ENCODE measurements at places on chromosomes 2 and 18. TPM values are rescaled to one million over a fixed set of nuclear protein-coding genes. Genes with fewer than 3 reads are reported as not detected.

- no peak for DNase-seq
Observed at GRCh38 chr2:166417669-166418068, 41.9 kb upstream of the SCN9A start.

Gene LTBP1
- polyA plus RNA-seq, result 7.3 TPM

- DNase-seq, result no peak
Observed at GRCh38 chr18:55219823-55220222, 260.6 kb upstream of the CCDC68 start.

DNA sequence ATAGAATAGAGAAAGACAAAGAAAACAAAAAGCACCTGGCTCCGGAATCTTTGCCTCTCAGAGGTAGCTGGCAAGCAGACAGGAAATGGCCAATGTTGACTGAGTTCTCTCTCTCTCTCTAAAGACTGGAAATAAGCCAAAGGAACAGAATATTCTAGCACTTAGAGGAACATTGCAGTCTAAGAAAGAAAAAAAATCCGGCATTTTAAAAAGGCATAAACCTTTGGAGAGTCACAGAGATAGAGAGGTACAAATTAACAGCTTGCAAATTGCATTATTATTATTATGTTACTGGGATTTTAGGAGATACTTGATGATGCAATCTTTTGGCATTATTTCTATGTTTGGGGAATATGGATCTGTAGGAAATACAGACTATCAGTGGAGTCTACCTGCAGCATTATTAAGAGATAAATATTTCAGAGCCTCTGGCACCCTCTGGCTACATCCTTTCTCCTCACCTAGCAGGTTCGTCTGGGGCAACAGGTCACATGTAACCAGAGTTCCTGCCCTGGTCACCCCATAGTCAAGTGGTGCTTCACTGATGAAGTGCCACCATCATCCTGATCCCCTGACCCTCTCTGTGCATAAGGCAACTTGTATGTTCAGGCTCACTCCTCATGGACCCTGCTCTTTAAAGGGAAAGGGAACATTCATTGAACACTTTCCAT, 318.9 kb upstream of the ACVR2A start:
- no peak for DNase-seq

GRCh38 chr2:141311430-141311829, 819.4 kb downstream of the LRP1B start:
- no peak for DNase-seq

- DNase-seq, result no peak
Observed at GRCh38 chr2:64207573-64207972, 63.4 kb upstream of the PELI1 start.

DNA sequence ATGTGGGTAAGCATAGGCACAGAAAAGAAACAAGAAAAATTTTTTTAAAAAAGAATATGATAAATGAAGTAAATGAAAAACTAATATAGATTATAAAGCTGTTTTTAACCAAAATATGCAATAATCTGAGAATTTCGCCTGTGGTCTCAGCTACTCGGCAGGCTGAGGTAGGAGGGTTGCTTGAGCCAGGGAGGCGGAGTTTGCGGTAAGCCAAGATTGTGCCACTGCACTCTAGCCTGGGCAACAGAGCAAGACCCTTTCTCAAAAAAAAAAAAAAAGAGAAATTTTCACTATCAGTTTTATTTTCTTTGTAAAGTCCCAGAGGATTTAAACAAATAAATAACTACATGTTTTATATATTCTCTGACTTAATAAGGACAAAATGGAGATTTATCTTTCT, 47.3 kb downstream of the DHX57 start:
- DNase-seq, result no peak

GRCh38 chr2:126754240-126755004, 98.5 kb downstream of the GYPC start:
- DNase-seq, result no peak

DNA sequence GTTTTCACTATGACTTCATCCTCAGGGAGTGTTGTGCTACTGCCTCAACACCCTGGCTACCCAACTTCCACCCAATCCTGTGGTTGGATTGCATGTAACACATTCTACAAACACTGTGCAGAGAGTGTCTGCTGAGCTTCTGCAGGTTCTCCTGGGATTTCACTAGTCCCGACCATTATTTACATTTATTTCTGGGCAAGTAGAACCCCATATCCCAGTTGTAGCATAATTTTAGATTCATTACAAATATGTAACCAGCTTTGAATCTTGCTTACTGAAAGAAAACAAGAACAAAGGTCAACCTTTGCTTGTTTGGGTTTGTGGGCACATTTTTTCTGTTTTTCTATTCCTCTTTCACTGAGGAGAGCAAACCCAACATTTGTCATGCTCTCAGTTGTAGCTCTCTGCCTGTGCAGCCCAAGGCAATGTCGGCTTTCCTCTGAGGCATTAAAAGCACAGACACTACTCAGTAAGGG, 2036.1 kb upstream of the LRRTM1 start:
- no peak for DNase-seq

DNA sequence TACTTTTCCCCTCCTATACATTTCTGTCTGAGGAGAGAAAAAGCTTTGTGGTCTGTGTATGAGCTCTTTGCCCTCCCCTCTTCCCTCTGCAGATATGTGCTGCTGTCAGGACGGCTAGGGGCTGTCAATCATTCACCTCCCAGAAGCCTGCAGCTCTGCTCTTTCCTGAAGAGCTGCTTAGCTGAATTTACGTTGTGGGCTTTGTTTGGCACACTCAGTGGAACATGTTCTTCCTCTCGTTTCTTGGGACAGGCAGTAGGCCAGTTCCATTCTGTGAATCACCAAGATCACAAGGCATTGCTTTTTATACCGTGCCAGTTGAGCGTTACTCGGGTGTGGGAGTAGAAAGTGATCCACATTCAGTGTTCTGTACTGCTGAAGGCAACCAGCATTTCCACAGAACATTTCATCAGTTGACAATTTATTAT, 136.7 kb downstream of the LAMA3 start:
- DNase-seq, result peak; percentile 51

Gene EVA1A
- 0.76 TPM for polyA plus RNA-seq

Gene CAVIN2
- 25.5 TPM for polyA plus RNA-seq

Gene ASB18
- polyA plus RNA-seq, result 0.04 TPM

DNA sequence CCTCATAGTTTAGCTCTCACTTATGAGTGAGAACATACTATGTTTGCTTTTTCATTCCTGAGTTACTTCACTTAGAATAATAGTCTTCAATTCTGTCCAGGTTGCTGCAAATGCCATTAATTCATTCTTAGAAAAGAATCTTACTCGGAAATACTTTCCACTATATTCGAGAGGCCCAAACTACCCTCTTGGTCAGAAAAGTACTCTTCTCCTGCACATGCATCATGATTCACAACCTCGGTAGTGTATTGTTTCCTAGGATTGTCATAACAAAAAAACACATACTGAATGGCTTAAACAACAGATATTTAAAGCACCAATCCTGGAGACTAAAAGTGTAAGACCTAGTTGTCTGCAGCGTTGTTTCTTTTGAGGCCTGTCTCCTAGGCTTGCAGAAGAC, 364.0 kb upstream of the SLC14A2 start:
- DNase-seq, result no peak

Gene CHRND
- polyA plus RNA-seq, result 6.5 TPM

Gene CTLA4
- polyA plus RNA-seq, result not detected

GRCh38 chr18:36089001-36089400, 21.6 kb upstream of the RPRD1A start:
- DNase-seq, result no peak

GRCh38 chr2:144225076-144225475, 294.8 kb downstream of the ZEB2 start:
- DNase-seq, result no peak

- no peak for DNase-seq
Observed at GRCh38 chr18:51988277-51988676, 351.7 kb upstream of the DCC start.

Gene GAL3ST2
- not detected for polyA plus RNA-seq

Gene RAX
- not detected for polyA plus RNA-seq

GRCh38 chr2:199705538-199705937, 145.5 kb downstream of the FTCDNL1 start:
- DNase-seq, result no peak

Gene ABCG8
- polyA plus RNA-seq, result 0.05 TPM

Gene RND3
- 9.7 TPM for polyA plus RNA-seq

Gene MTHFD2
- 60.4 TPM for polyA plus RNA-seq

GRCh38 chr18:13657974-13658373, 68.4 kb downstream of the FAM210A start:
- DNase-seq, result no peak

Gene UGT1A9
- not detected for polyA plus RNA-seq

DNA sequence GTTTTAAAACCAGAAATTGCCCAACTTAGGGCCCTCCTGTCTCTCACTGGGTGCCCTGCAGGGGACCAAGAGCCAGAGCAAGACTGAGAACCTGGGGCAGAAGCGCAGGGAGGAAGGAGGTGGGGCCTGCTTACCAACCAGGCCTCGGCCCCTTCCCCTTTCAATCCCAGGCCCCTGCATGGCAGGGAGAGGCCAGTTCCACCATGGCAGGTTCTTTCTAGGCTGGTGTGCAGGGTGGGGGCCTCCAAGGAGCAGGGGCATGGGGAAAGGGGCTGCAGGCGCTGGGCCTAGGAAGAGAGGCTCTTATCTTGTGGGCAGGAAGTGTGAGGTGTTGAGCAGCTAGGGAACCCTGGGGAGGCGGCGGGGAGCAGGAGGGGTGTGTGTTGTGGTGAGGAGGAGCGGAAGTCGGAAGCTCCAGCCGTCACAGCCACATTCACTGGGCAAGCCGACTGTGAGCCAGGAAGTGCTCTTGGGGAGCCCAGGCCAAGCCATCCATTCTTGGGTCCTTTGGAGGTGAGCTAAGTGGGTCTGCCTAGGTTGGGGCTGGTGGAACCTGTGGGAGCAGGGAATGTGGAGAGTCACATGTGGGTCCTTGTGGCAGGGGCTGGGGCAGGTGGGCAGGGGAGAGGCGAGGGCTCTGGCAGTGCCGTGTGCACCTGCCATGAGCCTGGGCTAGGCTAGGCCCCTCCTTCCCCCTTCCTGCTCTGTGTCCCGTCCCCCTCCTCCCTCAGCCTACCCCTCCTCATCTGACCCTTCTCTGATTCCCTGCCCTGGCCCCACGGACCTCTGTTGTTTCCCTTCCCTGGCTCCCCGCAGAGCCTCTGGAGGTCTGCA, at the start of gene PSD4:
TSS of gene PSD4 (plus strand) at position 430 of the 834 bp plus-strand sequence. CDS start 8,486 bp downstream, outside the sequence.
- peak; percentile 44 for DNase-seq

Gene TEX44
- polyA plus RNA-seq, result not detected

DNA sequence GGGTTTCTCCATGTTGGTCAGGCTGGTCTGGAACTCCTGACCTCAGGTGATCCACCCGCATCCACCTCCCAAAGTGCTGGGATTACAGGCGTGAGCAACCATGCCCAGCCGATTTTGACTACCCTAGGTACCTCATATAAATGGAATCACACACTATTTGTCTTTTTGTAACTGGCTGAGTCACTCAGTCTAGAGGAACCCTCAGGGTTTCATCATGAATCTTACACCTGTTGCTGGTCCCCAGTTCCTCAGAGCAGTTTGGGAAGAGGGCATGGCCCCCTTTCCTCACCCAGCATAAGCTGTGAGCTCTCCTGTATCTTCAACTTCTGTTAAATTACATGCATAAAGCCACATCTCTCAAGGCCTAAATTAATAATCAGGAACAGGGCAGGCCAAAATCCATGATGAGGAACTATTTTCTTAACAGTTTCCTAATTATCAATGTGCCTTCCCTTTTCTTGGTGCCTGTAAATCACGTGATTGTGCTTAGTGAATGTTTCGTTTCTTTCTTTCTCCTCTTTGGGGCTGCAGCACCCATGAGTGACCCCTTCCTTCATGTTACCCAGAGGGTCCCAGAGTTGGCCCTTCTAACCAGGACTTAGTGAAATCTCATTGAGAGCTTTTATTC, 20.9 kb downstream of the DYSF start:
- DNase-seq, result no peak
